Naive thymus-derived CD8-positive, alpha-beta T cell (primary cell): ENCODE measurements at places on chromosomes 13 and 19.

DNA sequence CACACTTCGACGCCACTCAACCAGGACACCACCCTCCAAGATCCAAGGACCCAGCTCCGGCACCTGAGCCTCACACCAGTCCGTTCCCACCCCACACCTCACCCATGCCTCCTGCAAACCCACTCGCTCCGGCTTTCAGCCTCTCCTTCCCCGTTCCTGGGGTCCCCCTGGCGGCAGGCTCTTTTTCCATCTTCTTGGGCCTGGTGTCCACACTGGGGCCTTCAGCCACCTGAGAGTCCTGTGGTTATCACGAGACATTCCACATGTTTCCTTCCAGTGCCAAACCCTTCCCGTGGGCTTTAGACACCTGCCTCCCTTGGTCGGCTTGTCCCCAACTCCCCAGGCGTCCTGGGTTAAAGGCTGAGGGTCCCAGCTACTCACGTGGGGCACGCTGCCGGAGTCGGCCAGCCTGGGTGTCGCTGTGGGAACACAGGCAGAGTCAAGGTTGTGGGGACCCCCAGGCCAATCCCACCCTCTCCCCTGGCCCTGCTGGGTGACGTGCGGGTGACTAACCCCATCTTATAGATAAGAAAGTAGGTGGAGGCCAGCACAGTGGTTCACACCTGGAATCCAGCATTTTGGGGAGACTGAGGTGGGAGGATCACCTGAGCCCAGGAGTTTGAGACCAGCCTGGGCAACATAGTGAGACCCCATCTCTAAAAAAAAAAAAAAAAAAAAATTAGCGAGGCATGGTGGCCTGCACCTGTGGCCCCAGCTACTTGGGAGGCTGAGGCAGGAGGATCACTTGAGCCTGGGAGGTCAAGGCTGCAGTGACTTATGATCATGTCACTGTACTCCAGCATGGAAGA is 1.9 kb downstream of the JSRP1 start:
- H3K4me1 ChIP-seq, result peaks cover 23% of the 10 kb centered on the region
- H3K36me3 ChIP-seq, result no peaks in the 10 kb centered on the region
- H3K27me3 ChIP-seq, result no peaks in the 10 kb centered on the region
- H3K27ac ChIP-seq, result no peak overlapping the region
- H3K4me3 ChIP-seq, result peak overlapping the region; percentile 71
- DNase-seq, result no peak

GRCh38 chr19:54014920-54015560 is 23.6 kb downstream of the CACNG6 start:
- peak overlapping the region; percentile 74 for H3K27ac ChIP-seq
- H3K27me3 ChIP-seq, result peaks cover 52% of the 10 kb centered on the region
- no peak for DNase-seq

DNA sequence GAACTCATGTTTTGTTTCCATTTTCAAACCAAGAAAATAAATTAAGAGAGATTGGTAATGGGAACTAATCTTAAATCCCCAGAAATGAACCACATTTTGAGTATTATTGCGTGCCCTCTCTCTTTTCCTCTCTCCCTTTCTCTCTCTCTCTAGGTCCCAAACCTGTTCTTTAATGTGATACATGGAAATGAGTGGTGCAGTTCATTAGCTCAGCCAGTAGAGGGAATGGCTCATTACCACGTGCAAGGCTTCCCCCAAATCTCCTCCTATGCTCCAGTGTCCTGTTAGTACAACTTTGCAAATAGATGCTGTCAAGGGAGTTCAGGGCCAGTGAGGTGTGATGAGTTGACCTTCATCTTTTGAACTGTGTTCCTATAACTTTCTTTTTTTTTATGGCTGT is 178.4 kb downstream of the FGF9 start:
- H3K4me3 ChIP-seq, result no peak overlapping the region
- peak; percentile 15 for DNase-seq
- no peaks in the 10 kb centered on the region for H3K4me1 ChIP-seq
- no peaks in the 10 kb centered on the region for H3K36me3 ChIP-seq
- peaks cover 1% of the 10 kb centered on the region for H3K27me3 ChIP-seq
- no peak overlapping the region for H3K27ac ChIP-seq

DNA sequence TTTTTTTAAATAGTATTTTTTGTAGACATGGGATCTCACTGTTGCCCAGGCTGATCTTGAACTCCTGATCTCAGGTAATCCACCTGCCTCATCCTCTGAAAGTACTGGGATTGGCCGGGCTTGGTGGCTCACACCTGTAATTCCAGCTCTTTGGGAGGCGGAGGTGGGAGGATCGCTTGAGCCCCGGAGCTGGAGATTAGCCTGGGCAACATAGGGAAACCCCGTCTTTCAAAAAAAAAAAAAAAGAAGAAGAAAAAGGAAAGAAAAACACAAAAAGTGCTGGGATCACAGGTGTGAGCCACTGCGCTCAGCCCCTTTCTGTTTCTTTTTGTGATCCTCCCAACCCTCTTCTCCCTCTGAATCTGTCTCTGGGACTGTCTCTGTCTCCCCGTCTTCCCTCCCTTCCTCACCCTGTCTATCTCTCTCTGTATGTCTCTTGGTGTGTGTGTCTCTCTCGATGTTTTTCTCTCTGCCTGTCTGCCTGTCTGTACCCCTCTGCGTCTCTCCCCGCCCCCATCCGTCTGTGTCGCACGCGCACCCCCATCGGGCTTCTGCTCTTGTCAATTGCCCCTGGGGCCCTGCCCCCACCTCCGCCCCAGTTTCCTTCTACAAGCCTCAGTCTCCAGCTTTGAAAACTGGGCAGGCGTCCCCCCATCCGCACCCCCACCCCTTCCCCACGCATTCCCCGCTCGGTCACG is 540 bp upstream of the ZFP36 start:
- peak overlapping the region; percentile 98 for H3K4me3 ChIP-seq
- peaks cover 18% of the 10 kb centered on the region for H3K36me3 ChIP-seq
- DNase-seq, result peak; percentile 89
- H3K4me1 ChIP-seq, result peaks cover 71% of the 10 kb centered on the region
- no peaks in the 10 kb centered on the region for H3K27me3 ChIP-seq

DNA sequence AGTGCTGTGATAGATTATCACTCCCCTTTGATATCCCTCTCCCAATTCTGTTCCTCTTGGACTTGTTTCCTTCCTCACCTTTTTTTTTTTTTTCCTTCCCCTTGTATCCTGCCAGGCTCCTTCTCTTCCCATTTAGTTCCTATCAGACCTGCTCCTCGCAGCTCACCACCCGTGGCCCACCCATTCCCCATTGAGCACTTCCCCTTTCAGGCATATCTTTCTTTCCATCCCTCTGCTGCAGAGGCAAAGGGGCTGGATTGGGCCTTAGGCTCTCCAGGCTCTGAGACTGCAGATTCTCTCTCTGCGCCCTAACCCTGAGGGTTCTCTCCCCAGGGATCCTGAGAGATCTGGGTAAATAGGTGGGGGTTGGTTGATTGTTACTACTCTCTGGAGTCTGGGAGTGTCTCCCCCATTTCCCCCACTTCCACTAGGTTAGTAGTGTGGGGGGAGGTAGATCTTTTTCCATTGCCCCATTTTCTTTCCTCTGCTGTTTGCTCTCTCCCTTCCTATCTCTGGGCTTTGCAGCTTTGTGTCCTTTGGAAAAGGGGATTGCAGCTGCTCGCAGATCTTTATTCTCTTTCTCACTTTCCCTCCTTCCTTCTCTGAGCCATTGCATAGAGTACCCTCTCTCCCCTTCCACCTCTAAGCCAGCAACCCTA is 2.3 kb downstream of the ARHGAP35 start:
- peaks cover 27% of the 10 kb centered on the region for H3K4me1 ChIP-seq
- H3K4me3 ChIP-seq, result no peak overlapping the region
- no peak for DNase-seq
- no peaks in the 10 kb centered on the region for H3K27me3 ChIP-seq
- H3K36me3 ChIP-seq, result no peaks in the 10 kb centered on the region

DNA sequence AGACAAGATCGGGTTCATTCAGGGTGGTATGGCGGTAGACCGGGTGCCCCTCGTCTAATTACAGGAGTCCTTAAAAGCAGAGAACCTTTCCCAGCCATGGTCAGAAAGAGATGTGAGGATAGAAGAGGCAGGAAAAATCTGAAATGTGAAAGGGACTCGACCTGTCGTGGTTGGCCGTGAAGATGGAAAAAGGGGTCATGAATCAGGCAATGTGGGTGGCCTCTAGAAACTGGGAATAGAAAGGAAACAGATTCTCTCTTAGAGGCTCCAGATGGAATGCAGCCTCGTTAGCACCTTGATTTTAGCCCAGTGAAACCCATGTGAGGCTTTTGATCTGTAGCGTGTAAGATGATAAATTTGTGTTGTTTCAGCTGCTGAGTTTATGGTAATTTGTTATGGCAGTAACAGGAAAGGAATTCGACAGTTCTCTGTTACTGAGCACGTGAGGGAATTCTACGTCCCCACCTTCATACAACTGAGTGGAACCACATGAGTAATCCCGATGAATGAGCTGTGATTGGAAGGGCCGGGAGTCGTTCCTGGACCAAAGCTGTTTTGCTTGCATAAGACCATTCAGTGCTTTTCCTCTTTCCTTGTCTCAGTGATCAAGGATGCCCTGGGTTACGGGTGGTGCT is 11.0 kb upstream of the CA11 start:
- no peak for DNase-seq
- H3K27me3 ChIP-seq, result peaks cover 1% of the 10 kb centered on the region
- H3K4me3 ChIP-seq, result no peak overlapping the region
- peak overlapping the region; percentile 75 for H3K27ac ChIP-seq

DNA sequence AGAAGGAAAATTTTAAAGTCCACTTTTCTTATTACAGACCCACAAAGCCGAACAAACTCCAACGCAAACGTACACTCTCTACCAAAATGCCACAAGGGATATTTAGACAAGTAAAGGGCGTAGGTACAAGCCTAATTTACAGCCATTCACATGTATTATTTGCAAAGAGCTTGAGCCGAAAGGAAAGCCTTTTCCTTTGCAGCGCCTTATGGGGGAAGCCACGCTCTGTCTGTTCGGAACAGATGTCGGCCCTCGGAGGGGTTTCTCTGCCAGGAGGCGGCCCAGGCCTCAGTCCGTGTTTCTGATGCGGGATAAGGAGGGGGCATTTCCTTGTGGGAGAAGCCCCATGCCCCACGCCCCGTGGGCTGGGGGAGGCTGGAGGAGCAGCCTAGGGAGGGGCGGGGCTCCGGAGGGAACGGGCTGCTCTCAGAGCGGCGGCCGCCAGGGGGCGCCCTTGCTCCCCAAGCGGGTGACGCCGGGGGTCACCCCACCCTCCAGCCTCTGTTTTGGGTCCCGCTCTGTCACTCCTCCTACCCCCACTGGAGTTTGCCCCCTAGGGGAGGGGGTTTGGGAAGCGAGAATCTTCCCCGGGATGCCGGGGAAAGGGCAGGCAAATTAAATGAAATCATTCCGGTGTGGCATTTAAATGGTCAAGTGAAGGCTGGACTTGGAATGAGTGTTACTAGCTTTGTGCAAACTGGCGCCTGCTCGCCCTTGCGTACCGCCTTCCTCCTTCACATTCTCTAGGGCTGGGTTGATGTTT is 2.9 kb downstream of the HTR2A start:
- no peak overlapping the region for H3K27ac ChIP-seq
- peak overlapping the region; percentile 77 for H3K4me3 ChIP-seq
- peaks cover 18% of the 10 kb centered on the region for H3K4me1 ChIP-seq

GRCh38 chr19:54206030-54206830 is 5.6 kb downstream of the RPS9 start:
- peaks cover 79% of the 10 kb centered on the region for H3K4me1 ChIP-seq
- no peak overlapping the region for H3K27ac ChIP-seq
- no peaks in the 10 kb centered on the region for H3K27me3 ChIP-seq
- DNase-seq, result no peak

DNA sequence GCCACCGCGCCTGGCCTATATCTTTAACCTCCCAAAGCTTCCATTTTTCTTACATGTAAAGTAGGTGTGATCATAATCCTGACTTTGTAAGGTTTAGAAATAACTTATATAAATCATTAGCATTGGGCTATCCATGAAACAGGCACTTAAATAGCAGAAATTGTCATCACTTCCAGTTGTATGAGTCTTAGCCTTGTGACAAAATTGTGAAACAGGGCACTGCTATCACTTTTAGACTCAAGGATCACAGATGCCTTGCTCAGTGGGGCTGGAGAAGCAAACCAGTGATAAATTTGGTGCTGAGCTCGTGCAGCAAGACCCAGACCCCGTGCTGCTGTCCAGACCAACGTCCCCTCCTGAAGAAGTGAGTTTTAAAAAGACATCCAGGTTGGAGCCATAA is 209.7 kb downstream of the KATNAL1 start:
- no peaks in the 10 kb centered on the region for H3K4me1 ChIP-seq
- H3K36me3 ChIP-seq, result no peaks in the 10 kb centered on the region
- no peak overlapping the region for H3K4me3 ChIP-seq

DNA sequence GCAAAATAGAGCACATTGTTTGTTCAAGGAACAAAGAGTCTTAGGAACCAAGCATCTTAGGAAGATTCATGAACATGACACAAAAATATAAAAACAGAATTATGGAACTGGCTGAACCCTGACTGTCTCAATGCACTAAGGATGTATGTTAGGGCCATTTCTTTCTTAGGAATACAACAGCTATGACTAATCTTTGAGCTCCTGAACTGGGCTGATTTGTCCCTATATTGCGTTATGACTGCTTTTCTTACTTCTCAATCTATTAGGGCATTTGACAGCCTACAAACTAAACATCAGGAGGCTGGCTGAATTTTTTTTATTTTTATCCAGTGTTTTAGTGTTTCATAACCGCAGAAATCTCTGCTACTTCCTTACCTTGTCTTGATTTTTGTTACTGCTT is 211.2 kb downstream of the OXGR1 start:
- no peaks in the 10 kb centered on the region for H3K36me3 ChIP-seq
- DNase-seq, result no peak
- H3K4me1 ChIP-seq, result no peaks in the 10 kb centered on the region
- H3K4me3 ChIP-seq, result no peak overlapping the region

DNA sequence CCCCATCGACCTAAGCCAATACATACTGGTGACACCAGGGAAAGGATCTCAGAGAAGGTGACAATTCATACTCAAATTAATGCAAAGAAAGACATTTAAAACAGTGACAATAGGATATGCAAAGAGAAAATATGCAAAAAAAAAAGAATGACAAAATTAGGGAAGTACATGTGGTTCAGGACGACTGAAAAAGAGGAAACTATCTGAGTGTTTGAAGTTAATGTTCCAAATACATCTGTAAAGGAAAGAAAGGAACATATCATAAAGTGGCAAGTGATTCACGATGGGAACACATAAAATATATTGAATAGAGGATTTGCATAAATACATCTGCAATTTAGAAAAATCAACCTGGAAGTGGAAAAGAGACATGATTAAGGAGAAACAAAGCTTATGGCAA is 441.4 kb downstream of the SLITRK5 start:
- H3K36me3 ChIP-seq, result no peaks in the 10 kb centered on the region
- DNase-seq, result no peak
- H3K4me1 ChIP-seq, result no peaks in the 10 kb centered on the region
- no peak overlapping the region for H3K4me3 ChIP-seq
- H3K27ac ChIP-seq, result no peak overlapping the region
